ENCODE measurements at places on chromosomes 3 and 15.

DNA sequence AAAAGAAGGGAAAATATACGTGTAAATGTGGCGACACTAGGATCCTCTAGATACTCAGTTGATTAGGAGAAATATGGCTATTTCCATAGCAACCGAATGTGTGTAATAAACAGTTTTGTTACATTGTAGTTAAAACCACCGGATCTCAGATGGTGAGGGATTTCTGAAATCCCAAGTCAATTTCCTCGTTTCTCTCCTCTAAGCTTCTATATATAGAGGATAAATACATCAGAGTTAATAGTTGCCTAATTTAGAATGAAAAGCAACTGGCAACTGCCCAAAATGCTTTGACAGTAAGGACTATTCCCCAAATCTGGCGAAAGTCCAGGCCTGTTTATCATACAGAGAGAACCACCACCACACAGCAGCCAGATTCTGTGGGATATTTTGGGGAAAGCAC is 112.6 kb downstream of the GABRB3 start:
- DNase-seq = peak; percentile 70

- no peak for DNase-seq
Measured at GRCh38 chr3:141360888-141361598, 7.3 kb upstream of the ZBTB38 start.

DNA sequence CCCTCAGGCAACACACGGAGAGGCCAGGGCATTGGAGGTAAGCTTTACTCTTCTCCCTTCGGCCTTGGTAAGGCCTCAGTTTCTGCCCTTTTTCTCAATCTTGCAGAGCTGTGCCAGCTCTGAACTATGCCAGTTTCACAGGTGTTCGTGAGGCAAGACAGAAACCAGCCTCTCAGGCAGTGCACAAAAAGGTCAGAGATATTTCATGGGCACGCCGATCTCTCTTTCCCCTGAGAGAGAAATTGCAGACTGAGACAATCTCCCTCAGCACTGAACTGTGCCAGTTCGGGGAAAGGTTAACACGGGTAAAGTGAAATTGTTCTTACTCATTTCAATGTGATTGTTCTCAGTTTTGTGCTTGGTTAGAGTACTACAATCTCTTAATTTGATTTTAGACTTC is 88.5 kb downstream of the GMNC start:
- no peak for DNase-seq

DNA sequence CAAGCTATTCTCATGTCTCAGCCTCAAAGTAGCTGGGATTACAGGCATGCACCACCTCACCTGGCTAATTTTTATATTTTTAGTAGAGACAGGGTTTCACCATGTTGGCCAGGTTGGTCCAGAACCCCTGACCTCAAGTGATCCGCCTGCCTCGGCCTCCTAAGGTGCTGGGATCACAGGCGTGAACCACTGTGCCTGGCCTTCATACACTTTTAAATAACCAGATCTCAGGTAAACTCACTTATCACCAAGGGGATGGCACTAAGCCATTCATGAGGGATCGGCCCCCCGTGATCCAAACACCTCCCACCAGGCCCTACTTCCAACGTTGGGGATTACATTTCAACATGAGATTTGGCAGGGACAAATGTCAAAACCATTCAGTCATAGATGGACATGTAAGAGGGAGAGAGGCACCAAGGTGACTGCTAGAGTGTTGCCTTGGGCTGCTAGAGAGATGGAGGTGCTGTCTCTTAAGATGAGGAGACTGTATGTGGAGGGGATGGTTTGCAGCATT is 13.3 kb upstream of the DOCK3 start:
- no peak for DNase-seq

DNA sequence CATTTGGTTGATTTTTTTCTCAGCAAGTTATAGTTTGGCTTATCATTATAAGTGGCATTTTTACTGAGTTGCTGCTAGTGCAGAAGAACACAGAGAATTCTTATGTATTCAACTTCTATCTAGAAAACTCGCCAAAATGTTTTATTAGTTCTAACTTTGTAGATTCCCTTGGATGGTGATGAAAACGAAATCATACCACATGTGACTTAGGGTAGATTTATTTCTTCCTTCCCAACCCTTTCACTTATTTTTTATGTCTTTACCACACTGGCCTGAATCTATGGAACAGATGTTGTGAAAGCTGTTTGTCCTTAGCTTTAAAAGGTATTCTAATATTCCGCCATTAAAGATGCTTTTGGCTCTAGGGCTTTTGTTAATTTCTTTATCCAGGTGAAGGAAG is 503.3 kb upstream of the CFAP20DC start:
- no peak for DNase-seq

DNA sequence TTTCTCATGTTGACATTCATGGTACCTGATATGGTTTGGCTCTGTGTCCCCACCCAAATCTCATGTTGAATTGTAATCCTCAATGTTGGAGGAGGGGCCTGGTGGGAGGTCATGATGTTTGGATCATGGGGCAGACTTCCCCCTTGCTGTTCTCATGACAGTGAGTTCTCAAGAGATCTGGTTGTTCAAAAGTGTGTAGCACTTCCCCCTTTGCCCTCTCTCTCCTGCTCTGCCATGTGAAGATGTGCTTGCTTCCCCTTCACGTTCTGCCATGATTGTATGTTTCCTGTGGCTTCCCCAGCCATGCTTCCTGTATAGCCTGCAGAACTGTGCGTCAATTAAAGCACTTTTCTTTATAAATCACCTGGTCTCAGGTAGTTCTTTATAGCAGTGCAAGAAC is 3.3 kb upstream of the UBL7 start:
- no peak for DNase-seq

DNA sequence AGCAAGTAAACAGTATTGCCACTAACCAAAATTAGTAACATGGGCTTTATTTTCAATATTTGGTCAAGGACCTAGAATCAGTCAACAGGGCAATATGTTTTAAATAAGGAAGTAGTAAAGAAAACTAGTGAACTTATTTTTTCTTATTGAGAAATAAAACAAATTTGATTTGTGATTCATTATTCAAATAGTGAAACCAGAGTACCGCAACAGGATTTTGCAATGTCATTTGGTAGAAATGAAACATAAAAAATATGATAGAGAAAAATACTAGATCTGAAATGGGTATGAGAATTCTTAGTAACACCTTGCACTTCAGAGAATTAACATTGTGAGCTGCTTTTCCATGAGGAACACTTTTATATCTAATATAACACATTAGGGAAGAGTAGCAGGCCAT is 291.8 kb upstream of the GBE1 start:
- DNase-seq = no peak

GRCh38 chr3:82814660-82815059 is 1053.2 kb upstream of the GBE1 start:
- no peak for DNase-seq

GRCh38 chr15:64502151-64502550 is 41.8 kb downstream of the ZNF609 start:
- no peak for DNase-seq

- DNase-seq = no peak
Measured at GRCh38 chr3:23710555-23710954, 95.2 kb upstream of the UBE2E1 start.

DNA sequence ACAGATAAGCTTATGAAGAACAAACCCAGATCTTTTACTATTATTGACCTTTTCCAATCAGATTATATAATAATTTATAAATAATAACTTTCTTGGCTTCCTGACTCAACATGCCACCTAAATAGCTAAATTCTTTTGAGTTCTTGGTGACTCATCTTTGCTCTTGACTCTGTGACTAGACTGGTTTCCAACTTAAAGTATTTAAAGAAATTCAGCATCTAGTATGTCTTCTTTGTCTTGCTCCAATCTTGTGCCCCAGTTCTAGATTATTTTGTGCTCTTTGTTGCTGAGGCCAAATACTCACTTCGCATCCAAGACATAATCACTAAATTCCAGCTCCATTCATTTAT is 483.2 kb upstream of the TBL1XR1 start:
- DNase-seq = no peak

GRCh38 chr3:105497386-105497785 is 130.7 kb downstream of the ALCAM start:
- DNase-seq = no peak

DNA sequence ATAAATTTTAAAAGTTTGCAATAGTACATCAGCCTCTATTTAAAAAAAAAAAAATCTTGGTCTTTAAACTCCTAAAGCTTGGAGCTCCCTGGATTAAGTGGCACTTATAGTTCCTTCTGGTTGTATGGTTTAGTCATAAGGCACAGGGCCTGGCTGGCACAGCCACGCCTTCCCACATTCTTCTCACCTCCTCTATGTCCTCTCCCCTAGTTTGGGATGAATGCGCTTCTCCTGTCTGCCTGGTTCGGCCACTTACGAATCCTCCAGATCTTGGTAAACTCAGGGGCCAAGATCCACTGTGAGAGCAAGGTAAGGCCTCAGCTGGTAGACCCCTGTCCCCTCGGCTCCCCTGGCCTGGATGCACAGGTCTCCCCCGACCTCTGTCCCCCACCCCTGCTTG is 10.0 kb downstream of the ANKDD1A start:
- DNase-seq = no peak

- DNase-seq = no peak
Measured at GRCh38 chr3:175381685-175382084, 522.6 kb downstream of the NAALADL2 start.

GRCh38 chr3:24385012-24385615 is 109.5 kb downstream of the THRB start:
- DNase-seq = no peak

DNA sequence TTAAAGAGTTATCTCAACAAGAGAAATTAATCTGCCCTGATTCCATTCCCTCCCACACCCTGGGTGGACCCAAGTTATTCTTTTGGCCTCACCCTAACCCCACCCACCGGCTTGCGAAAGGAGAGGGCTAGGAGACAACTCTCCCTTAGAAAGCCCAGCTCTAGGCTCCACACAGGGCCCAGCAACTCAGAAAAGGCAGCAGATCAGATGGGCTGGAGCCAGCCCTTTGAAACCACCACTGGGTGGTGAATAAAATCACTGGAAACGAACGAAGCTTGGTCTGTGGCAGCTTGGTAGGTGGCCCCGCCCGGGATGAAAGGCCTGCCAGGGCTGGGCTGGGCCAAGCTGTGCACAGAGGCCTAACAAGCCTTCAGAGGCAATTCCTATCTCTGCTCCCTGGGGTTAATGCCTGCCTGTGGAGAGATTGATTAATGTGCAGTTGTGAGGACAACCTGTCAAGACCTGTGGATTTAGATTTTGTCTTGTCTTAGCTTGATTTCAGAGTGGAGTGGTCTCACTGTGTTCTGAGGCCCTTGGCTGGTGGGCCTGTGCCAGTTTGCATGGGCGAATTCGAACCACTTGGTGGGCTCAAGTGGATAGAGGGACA is 38.8 kb downstream of the BHLHE40 start:
- no peak for DNase-seq

DNA sequence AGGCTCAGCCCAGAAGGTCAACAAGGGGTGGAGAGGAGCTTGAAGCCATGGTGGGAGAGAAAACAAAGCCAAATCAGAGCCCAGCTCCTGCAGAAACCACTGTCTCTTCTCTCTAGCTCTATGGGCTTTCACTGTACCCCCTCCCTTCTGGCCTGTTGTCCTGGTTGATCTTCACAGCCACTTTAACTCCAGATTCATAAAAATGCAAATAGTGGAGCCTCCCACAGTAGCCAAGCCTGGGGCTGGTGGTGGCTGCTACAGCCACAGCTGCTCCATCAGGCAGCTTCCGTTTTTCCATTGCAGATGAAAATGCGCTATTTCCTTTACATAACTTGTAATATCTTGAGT is 20.7 kb upstream of the CAV3 start:
- DNase-seq = no peak

DNA sequence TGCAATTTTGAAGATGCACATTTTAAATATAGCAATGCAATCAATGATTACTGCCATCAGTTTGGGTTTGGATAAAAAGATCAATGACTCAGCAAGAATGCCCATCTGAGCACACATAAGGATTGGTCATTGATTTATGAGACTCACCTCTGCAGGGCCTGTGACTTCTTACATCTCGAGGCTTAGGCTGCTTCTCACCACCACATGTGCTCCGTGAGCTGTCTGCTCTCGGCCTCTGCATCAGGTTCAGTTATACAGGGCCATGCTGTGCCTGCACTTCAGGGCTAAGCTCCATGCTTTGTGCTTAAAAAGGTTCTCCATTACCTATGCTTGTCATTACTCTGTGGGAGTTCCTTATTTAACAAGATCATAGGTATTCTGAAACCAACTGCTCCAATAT is 887.5 kb downstream of the DIPK2A start:
- no peak for DNase-seq

DNA sequence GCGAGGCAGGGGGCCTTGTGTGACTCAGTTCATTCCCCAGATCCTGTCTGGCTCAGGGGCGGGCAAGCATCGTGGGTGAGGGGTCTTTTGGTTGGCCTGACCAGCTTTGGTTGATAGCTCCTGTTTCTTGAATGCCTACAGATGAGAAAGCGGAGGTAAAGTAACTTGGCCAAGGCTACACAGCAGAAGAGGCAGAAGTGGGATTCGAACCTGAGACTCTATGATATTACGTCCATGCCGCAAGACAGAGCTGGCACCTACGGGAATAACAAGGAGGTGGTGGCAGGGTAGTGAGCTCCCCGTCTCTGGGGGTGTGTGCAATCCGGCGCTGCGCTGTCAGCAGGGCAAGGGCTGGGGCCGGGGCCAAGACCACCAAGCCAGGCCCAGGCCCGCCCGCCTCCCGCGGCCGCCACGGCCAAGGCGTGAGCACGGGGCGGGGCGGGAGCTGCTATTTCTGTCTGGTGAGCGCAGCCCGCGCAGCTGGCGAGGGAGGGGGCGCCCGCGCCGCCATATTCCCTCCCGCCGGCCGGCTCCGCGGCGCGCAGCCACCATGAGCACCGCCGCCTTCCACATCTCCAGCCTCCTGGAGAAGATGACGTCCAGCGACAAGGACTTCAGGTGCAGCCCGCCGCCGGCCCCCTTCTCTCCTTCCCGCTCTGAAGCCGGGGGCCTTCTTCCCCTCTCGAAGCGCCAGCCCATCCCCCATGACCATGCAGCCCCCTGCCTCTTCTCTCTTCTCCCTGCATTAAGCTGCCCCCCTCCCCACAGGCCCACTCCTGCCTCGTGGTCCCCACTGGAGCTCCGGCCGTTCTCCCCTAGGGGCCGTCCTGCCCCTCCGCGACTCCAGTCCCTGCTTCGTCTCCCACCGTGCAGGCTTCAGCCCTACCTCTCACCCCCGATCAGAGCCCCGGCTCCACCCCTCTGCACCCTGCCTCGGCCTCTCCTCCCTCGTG is at the start of gene CAND2:
CAND2 (plus strand) TSS at position 510 of the 953 bp plus-strand sequence; CDS start at position 551, 41 bp downstream.
- peak; percentile 37 for DNase-seq

GRCh38 chr3:37807749-37808148 is 53.9 kb upstream of the CTDSPL start:
- no peak for DNase-seq

DNA sequence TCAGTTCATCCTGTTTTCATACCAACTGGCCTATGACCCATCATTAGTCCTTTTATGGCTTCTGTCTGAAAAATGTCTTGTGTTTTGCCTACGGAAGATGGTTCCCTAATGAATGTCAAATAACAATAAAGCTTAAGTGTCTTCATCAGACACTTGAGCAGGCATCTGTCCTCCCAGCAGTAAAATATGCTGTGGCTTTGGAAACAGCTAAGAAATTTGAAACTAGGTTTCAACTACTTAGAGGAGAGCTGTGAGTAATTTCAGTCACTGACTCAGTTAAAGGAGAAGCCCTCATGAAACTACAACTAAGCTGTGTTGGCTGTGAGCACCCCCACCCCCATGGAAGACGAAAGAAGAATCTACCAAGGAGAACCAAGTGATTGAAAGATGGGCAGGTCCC is 409.4 kb upstream of the PPP2R3A start:
- no peak for DNase-seq

- no peak for DNase-seq
Measured at GRCh38 chr3:196629228-196629627, 10.3 kb upstream of the NRROS start.

Measured in NCI-H1105 (cell line).